Dorsolateral prefrontal cortex (tissue), 122 donors: ENCODE measurements at places on chromosomes 3 and 15. TPM values are rescaled to one million over a fixed set of nuclear protein-coding genes. Genes with fewer than 3 reads are reported as not detected.

SLC15A2 gene
- 42.7 TPM for total RNA-seq

KLHL18 gene
- total RNA-seq = 28.2 TPM

GOLGA6D gene
- total RNA-seq = not detected

DLG1 gene
- total RNA-seq = 199 TPM

CHD2 gene
- 164 TPM for total RNA-seq

SLC4A7 gene
- total RNA-seq = 85.3 TPM

STIMATE gene
- total RNA-seq = 16.1 TPM

FEZF2 gene
- total RNA-seq = 23.7 TPM

MTMR10 gene
- 53.5 TPM for total RNA-seq

ETFA gene
- total RNA-seq = 83.2 TPM

NRG4 gene
- total RNA-seq = 10.7 TPM

ALDH1A2 gene
- total RNA-seq = 9.6 TPM

DNA sequence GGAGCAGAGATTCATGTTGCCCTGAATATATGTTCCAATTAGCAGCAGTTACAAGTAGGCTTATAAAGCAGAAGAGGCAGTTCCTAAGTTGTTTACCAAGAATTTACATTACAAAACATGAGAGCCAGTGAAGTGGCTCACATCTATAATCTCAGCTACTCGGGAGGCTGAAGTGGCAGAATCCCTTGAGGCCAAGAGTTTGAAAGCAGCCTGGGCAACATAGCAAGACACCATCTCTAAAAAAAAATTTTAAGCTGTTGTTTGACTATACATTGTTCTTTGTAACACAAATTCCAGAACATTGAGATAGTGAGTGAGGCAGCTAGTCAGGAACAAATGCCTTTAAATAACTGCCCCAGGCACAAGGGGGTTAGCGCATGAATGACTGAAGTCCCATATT, 10.3 kb upstream of the ZMAT3 start:
- no peak for DNase-seq

GRCh38 chr3:124639406-124640237, 90.6 kb upstream of the UMPS start:
- DNase-seq = no peak

DNA sequence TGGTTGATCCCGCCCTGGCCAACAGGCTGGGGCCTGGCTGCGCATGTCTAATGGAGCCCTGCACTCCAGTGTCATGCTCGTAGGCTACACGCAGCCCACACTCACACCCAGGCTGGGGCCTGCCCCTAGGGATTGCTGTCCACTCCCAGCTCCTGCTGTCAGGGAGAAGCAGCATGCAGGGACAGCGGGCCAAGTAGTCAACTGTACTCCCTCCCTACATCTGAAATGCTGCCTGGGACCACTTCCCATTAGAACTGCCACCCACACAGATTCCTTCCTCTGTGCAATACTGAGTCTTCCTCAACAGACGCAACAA, 16.1 kb downstream of the ALS2CL start:
- no peak for DNase-seq

DNA sequence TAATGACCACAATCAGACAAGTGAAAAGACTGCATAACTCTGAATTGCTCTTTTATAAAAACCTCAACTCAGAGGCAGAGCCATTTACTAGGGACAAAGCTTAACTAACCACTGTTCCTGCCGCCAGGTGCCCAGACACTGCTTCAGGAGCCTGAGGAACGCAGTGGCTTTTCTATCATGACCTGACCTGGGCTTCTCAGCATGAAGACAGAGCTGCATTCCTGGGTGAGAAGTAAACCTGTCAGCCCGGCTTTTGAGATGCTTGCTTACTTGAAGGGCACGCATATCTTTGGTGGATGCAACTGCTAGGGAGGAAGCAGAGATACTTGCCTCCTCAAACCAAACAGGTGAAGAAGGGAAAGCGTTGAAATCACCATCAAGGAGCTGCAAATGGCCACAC, 7.9 kb downstream of the LRRC31 start:
- no peak for DNase-seq

DNA sequence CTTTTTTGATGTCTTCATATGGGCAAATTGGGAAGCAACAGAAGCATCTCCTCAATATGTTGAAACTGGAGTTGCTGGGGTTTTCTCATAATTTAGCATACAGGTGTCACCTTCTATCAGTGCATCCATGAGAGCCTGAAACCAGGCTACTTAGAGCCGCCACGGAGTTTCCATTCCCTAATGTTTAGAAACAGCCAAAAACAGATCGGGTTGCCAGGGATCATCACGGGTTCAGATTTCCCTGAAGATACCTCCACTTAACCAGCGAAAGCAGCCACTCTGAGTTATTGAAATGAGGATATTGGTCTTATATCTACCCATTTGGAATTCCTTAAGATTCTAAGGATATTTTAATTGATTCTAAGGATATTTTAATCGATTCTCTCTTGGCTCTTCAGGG, 14.5 kb downstream of the TERB2 start:
- DNase-seq = no peak

- no peak for DNase-seq
Measured at GRCh38 chr3:72768006-72768441, 80.2 kb downstream of the SHQ1 start.

GRCh38 chr3:99972380-99973104, 141.8 kb downstream of the FILIP1L start:
- DNase-seq = no peak

DNA sequence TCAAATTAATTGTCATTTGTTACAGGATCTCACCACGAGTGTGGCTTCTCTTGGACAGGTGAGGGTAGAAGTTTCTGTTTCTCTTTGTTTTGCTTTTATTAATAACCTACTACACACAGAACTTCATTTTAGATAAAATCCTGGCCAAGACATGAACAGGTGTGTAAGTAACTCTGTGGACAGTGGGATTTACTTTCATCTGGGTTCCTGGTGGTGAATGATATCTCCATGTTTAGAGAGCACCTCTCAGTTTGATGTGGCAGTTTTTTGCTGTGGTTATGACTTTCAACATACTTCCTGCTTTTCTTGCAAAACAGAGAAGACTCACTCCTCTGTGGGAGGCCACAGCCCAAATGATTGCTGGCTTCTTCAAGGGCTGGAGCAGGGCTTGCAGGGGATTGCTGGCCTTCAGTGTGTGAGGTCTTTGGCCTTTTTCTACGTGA, 71.1 kb upstream of the XCR1 start:
- DNase-seq = no peak

DNA sequence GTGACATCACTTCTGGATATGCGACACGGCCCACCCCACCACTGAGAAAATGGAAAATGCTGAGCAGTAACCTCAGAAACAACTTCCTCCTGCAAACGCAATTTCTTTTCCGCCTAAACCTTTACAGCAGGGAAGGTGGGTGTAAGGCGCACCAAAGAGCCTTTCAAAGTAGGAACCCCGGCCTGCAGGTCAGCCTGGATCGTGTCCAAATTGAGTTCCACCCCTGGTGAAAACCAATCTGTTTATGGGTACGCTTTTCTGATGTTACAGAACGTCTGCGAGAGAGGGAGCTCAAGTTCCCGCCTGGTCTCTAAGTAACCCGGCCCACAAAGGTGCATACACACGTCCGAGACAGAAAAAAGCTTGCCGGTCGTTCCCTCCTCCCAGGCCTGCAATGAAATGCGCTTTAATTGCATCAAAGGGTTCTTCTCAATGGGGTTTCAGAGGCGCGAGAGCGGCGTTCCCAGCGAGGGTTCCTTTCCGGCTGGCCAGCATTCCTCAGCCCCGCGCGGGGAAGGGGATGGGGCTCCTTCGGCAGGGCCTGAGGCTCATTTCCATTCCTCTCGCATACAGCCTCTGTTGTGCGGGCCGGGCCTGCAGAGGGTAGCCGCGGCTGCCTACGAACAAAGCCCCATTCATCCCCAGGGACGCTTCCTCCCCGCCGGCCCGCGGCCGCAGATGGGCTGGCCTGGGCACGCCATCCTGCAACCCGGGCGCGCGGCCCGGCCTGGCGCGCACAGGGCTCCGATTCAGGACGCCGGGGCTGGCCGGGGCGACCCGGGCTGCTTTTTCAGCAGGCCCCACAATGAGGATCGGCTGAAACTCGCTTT, 138.1 kb downstream of the TMCO5A start:
- DNase-seq = peak; percentile 91

DNA sequence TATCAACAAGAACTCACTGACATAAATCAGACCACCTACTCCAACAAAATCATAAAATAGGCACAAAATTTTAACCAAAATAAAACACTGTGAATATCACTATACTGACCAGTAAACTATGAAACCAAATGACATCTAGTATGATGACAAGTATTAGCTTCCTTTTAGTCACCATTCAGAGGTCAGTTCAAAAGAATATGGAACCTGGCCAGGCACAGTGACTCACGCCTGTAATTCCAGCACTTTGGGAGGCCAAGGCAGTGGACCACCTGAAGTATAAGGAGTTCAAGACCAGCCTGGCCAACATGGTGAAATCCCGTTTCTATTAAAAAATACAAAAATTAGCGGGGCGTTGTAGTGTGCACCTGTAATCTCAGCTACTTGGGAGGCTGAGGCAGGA, 65.8 kb downstream of the SMARCC1 start:
- no peak for DNase-seq

DNA sequence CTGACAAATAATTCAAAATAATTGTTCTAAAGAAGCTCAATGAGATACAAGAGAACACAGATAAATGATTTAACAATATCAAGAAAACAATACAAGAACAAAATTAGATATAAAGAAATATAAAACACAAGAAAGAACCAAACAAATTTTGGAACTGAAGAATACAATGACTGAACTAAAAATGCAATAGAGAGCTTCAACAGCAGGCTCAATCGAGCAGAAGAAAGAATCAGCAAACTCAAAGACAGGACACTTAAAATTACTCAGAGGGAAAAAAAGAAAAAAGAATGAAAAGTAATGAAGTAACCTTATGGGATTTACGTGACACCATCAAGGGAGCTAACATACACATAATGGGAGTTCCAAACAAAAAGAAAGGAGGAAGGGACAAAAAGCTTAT, 32.1 kb downstream of the CCDC54 start:
- DNase-seq = no peak

DNA sequence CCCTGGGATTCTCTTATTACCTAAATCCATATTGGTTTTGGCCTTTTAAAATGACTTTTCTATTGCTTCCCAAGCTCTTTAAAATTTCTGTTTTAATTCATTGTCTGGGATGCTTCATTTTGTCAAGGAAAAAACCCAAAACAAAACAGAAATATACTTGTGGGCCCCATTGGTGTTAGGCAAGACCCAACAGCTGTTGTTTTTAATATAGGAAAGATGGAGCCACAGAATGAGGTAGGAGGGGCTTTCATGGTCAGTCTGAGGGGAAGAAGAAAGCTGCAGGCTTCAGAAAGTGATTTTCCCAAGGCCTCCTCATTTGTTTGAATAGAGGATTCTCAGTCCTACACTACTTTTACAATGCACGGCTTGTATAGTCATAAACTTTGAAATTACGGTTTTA, 180.5 kb downstream of the MCTP2 start:
- no peak for DNase-seq

- no peak for DNase-seq
Measured at GRCh38 chr3:46395210-46395661, 11.6 kb downstream of the CCR5AS start.

GRCh38 chr3:51275111-51275805, 109.8 kb upstream of the MANF start:
- peak; percentile 7 for DNase-seq

DNA sequence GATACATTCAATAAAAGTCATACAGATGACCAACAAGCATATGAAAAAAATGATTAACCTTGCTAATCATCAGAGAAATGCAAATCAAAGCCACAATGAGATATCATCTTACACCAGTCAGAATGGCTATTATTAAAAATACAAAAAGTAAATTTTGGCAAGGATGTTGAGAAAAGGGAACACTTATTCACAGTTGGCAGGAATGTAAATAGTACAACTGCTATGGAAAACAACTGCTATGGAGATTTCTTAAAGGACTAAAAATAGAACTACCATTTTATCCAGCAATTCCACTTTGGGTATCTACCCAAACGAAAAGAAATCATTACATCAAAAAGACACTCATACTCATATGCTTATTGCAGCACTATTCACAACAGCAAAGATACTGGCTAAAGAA, 1121.8 kb downstream of the TBL1XR1 start:
- DNase-seq = no peak

- no peak for DNase-seq
Measured at GRCh38 chr3:189587664-189588040, 43.5 kb upstream of the TP63 start.

GRCh38 chr3:167520266-167521005, 46.6 kb upstream of the SERPINI2 start:
- DNase-seq = no peak

GRCh38 chr3:134481166-134481565, 4.6 kb downstream of the ANAPC13 start:
- no peak for DNase-seq

DNA sequence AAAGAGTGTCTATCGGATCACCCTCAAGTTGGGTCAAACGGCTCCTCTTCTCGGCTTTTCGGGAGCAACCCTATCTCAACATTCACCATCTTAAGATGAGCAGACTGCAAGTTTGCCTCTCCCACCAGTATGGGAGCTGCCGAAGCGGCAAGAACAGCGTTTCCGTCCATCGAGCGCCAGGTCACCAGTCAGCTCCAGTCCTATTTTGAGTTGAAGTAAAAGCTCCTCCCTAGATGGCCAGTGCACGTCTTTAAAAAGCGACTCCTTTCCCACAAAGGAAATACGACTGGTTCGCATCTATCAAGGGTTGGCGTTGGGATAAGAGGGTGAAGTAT, 369 bp upstream of the U2SURP start:
- DNase-seq = no peak

- no peak for DNase-seq
Measured at GRCh38 chr15:98385752-98386381, 262.5 kb upstream of the IGF1R start.

- DNase-seq = no peak
Measured at GRCh38 chr3:103048068-103048722, 613.4 kb downstream of the ZPLD1 start.

DNA sequence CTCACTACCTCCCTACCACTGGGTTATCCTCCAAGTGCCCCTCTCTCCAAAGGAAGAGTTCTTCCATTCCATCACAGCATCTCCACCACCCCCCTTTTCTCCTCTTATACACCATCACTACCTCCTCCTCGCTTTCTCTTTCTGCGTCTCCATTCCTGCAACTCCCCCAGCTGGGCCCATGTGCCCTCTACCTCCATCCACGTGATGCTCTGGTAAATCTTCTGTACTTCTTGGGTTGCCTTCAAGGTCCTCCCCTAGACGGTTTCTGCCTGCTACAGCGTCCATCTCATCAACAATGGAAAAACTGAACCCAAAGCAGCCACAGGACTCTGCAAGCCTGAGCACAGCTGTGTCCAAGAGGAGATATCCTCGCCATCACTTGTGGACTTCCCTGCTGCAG, 129.5 kb upstream of the SLCO3A1 start:
- no peak for DNase-seq
